ENCODE measurements at places on chromosomes 11 and 22.

DNA sequence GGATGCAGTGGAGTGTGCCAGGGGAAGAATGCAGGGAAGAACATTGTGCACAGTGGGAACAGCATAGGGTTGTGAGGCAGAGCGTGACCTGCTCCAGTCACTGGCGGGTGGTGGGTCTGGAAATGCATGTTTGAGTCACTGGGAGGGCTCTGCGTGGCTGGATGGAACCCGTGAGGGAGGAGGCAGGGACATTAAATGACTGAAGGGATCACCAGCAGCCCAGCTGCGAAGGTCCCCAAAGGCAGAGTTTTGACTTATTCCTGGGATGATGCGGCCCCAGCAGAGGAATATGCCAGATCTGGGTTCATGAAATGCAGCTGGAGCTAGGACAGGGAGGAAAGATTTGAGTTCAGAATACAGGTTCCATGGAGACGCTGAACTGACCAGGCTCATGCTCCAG lies 104.0 kb upstream of the FGF3 start:
- no peak for DNase-seq

DNA sequence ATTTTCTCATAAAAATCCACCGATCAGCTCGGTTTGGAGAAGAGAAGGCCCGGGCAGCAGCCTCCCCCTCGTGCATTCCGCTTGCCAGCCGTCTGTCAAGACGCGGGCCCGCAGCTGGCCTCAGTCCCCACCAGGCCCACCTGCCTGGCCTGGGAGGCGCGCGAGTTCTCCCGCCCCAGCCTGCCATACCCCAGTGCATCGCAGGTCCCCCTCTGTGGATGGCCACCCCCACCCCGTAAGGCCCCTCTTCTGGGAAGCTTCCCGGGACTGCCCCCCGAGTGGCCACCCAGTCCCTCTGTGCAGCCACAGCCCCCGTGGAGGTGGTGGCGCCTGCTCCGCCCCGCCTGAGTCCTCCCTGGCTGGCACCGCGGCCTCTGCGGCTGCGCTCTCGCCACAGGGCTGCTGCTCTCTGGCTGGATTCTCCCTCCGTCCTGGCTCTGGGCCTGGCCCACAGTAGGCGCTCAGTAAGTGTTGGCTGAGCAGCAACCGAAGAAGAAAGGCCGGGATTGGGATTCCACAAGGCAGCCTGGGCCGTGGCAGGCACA lies 74.0 kb upstream of the TCF20 start:
- no peak for DNase-seq

DNA sequence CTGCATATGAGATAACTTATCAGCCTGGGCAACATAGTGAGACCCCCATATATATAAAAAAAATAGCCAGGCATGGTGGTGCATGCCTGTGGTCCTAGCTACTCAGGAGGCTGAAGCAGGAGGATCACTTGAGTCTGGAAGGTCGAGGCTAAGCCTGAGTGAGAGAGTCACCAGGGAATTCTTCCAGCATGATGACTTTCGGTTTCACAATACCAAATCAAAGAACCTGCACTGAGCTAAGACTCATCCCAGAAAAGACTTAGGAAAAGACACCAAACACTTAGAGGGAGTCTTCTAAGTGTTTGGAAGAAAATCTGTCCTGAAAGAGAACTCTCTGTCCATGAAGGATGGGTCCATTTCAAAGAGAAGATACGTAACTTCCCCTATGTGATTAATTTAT lies 12.7 kb downstream of the STK33 start:
- DNase-seq, result no peak

- DNase-seq, result peak; percentile 53
Measured at GRCh38 chr11:2166091-2166851, 5.3 kb upstream of the INS start.

DNA sequence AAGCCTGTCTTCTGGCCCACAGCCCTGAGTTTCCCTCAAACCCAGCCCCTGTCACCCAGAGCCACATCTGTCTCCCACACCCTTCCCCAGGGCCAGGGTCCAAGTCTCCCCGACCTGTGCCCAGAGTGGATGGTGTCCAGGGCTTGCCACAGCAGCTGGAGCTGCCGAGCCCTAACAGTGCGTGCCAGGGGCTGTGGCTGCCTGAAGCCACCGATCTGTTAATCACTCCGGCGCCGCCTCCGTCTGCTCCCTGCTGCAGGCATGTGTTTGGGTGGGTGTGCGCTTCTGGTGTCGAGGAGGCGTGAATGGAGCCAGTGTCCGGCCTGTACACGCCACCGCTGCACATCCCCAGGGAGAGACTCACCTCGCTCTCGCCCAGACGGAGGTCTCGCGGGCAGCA lies 26.1 kb downstream of the SHISAL1 start:
- no peak for DNase-seq

GRCh38 chr22:45207533-45207932 lies 33.2 kb downstream of the KIAA0930 start:
- no peak for DNase-seq

DNA sequence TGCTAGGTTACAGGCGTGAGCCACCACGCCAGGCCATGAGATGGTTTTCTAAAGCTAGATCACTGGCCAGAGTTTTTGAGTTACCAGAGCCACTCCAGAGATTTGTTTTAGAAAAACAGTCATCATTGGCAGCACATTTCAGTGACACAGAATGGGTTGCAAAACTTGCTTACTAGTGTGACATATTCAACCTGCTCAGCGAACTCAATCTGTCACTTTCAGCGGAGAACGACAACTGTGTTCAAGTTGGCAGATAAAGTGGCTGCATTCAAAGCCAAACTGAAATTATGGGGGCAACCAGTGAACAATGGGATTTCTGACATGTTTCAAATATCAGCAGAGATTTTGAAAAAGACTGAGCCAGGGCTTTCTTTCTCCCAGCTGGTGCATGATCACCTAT lies 456.3 kb upstream of the ISX start:
- DNase-seq, result no peak

- no peak for DNase-seq
Measured at GRCh38 chr22:47192651-47193437, 430.4 kb downstream of the TBC1D22A start.

DNA sequence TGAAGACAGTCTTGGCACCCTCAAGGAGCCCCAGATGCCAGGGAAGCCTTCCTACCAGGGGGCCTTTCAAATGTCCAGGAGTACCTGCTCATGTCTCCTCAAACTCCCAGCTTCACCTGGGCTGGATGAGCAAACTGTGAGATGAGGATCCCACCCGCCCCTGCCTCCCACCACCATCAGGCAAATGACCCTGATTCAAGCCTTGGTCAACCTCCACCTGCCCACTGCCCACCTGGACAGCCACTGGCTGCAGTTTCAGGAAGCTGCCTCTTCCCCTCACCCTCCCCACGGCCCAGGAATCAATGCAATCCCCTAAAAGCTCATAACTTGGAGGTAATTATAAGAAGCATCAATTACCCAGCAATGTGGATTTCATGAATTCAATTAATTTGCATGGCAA lies 122.7 kb downstream of the BUD13 start:
- no peak for DNase-seq

- no peak for DNase-seq
Measured at GRCh38 chr11:134497586-134497985, 85.5 kb upstream of the B3GAT1 start.

DNA sequence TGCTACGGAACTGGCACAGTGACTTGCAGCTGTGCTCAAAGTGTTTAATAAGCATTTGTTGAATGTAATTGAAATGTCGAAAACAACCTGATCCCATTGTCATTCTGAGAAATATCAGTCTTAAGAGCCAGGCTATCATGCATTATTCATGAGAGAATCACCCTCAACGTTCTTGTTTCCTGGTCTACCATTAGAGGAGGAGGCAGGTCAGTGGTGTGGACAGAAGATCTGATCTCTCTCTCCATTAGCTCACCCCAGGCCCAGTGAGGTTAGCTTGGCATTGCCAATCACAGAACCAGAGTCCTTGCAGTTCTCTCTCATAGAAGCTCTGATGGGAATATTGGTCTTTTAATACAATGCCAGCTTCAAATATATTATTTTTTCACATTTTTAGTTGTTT lies 121.1 kb upstream of the SPON1 start:
- no peak for DNase-seq

Measured in stimulated activated CD4-positive, alpha-beta T cell treated with anti-CD3 and anti-CD28 coated beads, Interleukin-12 subunit alpha, Interleukin-12 subunit beta, amount 100 ng/mL, for 4 hours (primary cell).